ENCODE measurements at places on chromosomes 5 and 9. TPM values are rescaled to one million over a fixed set of nuclear protein-coding genes. Genes with fewer than 3 reads are reported as not detected.

DNA sequence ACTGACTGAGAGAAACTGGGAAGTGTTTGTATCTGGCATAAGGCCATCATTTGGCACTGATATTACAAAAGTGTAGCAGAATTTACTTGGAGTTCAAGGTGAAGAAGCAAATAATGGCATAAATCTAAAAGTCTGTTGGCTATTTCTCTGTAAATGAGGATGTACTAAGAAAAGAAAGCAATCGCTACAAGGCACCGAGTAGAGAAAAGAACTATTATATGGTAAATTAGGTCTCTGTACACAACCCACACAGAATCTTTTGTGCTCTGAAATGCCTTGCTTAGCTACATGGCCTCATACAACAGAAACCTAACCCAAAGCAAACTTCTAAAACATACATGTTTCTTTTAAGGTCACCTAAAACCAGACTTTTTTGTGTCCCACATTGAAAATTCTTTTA is 290.1 kb upstream of the WWC1 start:
- H3K4me3 ChIP-seq: no peak overlapping the region
- no peaks in the 10 kb centered on the region for H3K4me1 ChIP-seq
- H3K36me3 ChIP-seq: no peaks in the 10 kb centered on the region
- no peak for DNase-seq
- no peaks in the 10 kb centered on the region for H3K27me3 ChIP-seq

DNA sequence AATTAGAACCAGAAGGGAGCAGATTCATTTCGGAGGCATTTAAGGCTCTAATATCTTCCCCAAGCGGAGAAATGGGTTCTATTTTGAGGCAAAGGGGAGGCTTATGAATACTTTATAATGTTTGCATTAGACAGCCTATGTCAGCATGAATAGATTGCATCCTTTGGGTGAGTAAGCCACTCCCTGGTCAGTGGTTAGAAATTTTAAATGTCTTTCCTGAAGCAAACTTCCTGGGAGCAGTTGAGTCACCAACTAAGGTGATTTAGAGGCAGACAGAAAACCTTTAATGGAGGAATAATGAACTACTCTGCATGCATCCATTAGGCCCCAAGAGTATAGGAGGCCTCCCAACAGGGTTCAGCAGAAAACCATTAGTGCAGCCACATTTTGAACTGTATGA is 204.9 kb downstream of the ELAVL2 start:
- H3K27me3 ChIP-seq: no peaks in the 10 kb centered on the region
- no peaks in the 10 kb centered on the region for H3K36me3 ChIP-seq
- no peaks in the 10 kb centered on the region for H3K4me1 ChIP-seq
- DNase-seq: no peak
- H3K4me3 ChIP-seq: no peak overlapping the region

- no peak for DNase-seq
- H3K27ac ChIP-seq: no peak overlapping the region
- no peaks in the 10 kb centered on the region for H3K4me1 ChIP-seq
- no peaks in the 10 kb centered on the region for H3K36me3 ChIP-seq
- H3K4me3 ChIP-seq: no peak overlapping the region
These were observed 30.4 kb downstream of the GABBR2 start for GRCh38 chr9:98678244-98678842.

- no peak overlapping the region for H3K4me3 ChIP-seq
- no peaks in the 10 kb centered on the region for H3K4me1 ChIP-seq
- no peaks in the 10 kb centered on the region for H3K27me3 ChIP-seq
- H3K36me3 ChIP-seq: no peaks in the 10 kb centered on the region
- DNase-seq: no peak
- H3K27ac ChIP-seq: no peak overlapping the region
These were observed 803.4 kb upstream of the CDH10 start for GRCh38 chr5:25448190-25448621.

DNA sequence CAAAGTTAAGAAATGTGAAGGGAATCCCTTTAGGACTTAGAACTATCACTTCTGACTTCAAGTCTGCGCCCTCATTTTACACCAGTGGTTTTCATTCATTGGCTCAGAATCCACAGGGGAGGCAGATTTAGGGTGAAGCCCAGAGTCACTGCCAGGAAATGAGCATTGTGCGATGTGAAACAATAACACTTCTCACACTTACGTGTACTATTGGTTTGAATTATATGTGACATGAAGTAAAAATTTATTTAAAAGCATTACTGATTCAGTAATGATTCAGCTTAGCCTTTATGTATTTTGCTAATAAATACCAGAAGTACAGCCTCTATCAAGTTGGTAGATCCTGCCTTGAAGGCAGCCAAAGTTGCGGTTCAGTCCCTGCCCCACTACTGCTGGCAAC is 98.6 kb downstream of the PAM start:
- H3K36me3 ChIP-seq: no peaks in the 10 kb centered on the region
- H3K27ac ChIP-seq: no peak overlapping the region
- H3K4me1 ChIP-seq: no peaks in the 10 kb centered on the region
- no peak overlapping the region for H3K4me3 ChIP-seq

GRCh38 chr5:95526871-95527270 is 27.9 kb downstream of the SKIC3 start:
- DNase-seq: no peak
- no peaks in the 10 kb centered on the region for H3K27me3 ChIP-seq
- H3K36me3 ChIP-seq: peaks cover 21% of the 10 kb centered on the region
- H3K4me3 ChIP-seq: no peak overlapping the region
- H3K4me1 ChIP-seq: no peaks in the 10 kb centered on the region

DNA sequence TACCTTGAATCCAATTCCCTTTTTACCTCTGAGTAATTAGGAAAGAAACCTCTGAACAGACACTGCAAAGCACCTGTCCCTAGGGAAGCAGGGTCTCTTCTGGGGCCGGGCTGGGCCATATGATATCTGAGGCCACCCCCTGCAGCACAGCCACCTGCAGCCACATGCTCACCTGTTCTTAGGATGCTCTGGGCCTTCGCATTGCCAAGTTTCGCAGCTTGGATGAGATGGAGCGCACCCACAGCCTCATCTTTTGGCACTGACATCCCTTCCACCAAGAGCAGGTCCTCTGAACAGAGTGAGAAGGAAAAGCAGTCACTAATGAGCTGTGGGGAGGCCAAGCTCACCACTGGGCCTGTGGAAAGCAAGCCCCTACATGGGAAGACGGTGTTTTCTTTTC is 27.3 kb downstream of the CLTA start:
- DNase-seq: no peak
- H3K36me3 ChIP-seq: peaks cover 73% of the 10 kb centered on the region
- H3K4me3 ChIP-seq: no peak overlapping the region
- no peaks in the 10 kb centered on the region for H3K27me3 ChIP-seq
- H3K4me1 ChIP-seq: peaks cover 2% of the 10 kb centered on the region

The LECT2 gene
- 0.25 TPM for polyA plus RNA-seq

Data from muscle of leg (tissue), 16 donors.